ENCODE measurements at places on chromosomes 5 and 9.

DNA sequence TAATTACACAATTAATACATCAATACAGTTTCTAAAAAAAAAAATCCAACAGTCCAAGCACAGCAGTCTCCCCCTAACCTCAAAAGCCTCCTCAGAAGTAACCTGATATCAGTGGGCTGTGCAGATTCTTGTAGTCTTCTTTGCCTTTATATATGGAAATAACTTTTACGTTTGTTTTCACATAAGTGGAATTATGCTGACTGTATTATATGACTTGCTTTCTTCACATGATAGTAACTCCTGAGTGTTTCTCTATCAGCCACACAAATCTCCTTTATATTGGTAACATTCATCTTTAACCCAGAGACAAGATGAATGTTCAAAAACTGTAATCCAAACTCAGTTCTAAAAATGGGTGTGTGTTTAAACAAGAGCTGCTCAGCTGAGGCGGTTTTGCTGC, 71.9 kb upstream of the FANCC start:
- no peak for DNase-seq

DNA sequence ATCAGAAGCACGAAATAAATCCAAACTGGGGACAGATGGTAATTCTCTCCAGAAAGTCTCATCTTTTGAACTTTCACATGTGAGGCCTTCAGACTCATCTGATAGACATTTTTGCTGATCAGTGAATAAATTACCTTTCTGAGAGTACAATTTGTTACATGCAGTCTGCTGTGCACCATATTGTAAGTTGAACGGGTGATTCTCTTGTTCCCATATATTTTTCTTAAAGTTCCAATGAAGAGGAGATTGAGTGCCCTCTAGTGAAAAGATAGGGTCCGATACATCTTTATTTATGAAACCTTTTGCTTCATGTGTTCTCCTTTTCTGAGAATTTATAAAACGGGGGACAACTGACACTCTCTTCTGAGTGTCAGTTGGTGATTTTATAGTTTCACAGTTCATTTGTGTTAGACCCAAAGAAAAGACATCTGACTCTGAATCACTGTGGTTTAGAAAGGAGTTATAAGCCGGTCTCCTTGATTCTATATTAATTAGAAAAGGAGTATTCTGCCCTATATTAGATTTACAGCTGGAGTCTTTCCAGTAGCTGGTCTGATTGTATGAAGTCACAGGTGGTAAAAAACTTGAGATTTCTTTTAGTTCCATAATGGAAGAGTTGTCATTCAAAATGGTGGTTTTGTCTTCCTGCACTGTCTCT, 30.4 kb downstream of the GNG10 start:
- peak; percentile 20 for DNase-seq

- no peak for DNase-seq
Observed at GRCh38 chr9:8261737-8262136, 462.2 kb upstream of the DMAC1 start.

DNA sequence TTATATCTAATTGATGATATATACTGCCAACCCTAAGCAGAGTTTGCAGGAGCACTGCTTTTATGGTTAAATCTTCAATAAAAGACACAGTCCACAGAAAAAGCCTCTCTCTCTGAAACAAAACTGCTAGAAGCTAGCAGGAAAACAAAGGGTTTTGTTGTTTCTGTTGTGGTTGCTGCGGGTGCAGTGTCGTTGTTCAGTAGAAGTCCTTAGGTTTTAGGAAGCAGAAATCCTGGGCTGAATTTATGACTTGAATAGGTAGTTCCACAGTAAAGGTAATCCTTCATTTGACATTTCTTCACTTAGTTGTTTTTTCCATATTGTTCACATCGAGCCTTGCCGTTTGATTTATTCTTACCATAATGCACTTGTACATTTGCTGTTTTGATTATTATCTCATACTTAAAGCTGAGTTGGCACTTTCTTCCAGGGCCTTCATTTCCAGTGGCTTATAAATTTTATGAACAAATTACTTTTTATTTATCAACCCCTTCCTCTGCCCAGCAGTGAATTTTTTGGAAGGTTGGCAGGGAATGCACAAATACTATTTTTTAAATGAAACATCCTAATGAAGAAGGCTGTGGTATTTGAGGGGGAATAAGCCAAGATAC, 209.6 kb upstream of the SLC30A5 start:
- no peak for DNase-seq

- DNase-seq: no peak
Observed at GRCh38 chr5:82734347-82734746, 342.8 kb downstream of the TMEM167A start.

- no peak for DNase-seq
Observed at GRCh38 chr5:112480501-112480900, 61.4 kb upstream of the EPB41L4A start.

GRCh38 chr5:181261320-181262049, 542 bp upstream of the TRIM52 start:
- peak; percentile 75 for DNase-seq

DNA sequence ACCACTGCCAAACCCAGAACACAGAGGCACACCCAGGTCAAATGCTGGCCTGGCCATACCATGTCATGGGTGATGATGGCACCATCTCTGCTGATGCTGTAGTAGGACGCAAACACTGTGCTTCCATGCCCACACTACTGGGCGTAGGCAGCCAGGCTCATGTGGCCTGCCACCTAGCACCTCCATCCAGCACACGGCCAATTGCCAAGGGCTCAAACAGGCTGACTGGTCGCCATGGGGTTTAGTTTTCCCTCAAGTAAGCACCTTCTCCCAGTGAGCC, 39.4 kb downstream of the BICD2 start:
- DNase-seq: no peak

DNA sequence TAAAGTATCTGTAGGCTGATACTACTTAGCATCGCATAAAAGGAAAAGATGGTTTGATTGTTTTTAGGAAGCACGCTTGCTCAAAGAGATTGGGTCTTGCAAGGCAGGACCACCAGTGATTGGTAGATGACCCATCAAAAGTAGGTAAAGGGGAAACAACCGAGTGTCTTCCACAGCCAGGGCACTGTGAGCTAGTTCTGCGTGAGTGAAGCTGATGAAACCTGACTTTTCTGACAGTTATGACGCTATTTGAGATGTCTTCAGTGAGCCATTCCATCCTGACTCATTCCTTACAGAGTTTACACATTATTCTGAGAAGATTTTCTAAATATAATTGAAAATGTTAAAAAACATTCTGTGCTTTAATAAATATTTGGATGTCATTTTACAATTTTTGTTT, 49.7 kb downstream of the BASP1 start:
- DNase-seq: no peak

DNA sequence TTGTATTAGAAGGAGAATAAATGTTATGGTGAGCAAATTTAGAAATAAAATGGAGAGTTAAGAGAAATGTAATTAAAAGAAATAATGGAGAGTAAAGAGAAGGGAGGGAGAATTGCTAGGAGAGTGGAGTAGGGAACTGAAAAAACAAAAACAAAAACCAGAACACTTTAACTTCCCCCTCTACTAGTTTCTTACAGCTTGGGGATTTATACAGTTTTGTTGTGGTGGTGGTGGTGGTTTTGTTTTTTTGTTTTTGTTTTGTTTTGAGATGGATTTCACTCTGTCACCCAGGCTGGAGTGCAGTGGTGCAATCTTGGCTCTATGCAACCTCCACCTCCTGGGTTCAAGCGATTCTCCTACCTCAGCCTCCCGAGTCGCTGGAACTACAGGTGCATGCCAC, 322.4 kb downstream of the TMEM167A start:
- peak; percentile 21 for DNase-seq

DNA sequence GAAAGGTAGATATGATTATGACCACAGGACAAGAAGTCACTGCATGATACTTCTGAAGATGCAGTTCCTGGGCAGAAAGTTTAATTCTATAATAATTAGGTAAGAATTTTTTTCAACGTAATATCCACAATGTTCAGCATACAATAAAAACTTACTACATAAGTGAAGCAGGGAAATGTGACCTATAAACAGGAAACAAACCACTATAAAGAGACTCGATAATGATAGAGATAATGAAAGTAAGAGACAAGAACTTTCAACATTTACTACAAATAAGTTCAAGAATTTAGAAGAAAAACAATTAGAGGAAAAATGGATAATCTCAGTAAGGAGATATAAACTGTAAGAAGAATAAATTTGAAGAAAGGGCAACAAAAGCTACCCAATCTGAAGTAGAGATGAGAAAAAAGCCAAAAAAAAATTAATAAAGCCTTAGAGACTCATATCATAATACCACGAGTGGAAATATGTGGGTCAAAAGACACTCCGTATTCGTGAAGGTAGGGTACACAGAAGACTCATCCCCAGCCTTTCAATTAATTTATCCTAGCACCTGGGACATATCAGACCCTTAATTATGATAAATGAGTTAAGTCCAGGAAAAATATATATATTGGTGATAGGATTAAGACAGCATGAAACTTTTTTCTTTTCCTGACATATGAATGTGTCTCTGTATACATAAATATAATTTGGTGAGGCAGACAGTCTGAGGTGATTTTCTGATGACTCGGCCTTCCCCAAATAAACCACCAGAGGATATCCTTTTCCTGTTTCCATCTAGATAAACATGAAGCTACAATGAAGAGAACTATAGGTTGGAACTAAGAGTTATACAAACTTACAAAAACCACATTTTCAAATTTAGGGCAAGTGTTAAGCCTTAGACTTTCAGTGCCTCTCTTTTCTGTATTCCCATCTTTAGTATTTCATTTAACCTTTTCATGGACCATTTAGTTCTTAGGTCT, 120.4 kb downstream of the RAPGEF6 start:
- DNase-seq: no peak

- DNase-seq: no peak
Observed at GRCh38 chr9:114098021-114098935, 814 bp downstream of the KIF12 start.

DNA sequence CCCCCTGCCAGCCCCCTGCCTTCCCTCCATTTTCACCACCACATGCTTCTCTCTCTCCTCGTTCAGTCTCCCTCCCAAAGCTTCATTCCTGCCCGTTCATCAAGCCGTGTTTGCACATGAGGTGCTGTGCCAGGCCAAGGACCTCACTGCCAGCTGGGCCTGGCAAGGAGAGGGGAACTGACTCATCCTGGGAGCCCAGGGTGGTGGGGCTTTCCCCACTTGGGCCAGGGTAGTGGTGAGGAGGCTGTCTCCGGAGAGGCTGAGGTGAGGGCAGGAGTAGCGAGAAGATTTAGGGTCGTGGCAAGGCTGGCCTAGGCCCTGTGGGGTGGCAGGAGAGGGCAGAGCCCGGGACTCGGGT, 30.4 kb upstream of the NOTCH1 start:
- no peak for DNase-seq

DNA sequence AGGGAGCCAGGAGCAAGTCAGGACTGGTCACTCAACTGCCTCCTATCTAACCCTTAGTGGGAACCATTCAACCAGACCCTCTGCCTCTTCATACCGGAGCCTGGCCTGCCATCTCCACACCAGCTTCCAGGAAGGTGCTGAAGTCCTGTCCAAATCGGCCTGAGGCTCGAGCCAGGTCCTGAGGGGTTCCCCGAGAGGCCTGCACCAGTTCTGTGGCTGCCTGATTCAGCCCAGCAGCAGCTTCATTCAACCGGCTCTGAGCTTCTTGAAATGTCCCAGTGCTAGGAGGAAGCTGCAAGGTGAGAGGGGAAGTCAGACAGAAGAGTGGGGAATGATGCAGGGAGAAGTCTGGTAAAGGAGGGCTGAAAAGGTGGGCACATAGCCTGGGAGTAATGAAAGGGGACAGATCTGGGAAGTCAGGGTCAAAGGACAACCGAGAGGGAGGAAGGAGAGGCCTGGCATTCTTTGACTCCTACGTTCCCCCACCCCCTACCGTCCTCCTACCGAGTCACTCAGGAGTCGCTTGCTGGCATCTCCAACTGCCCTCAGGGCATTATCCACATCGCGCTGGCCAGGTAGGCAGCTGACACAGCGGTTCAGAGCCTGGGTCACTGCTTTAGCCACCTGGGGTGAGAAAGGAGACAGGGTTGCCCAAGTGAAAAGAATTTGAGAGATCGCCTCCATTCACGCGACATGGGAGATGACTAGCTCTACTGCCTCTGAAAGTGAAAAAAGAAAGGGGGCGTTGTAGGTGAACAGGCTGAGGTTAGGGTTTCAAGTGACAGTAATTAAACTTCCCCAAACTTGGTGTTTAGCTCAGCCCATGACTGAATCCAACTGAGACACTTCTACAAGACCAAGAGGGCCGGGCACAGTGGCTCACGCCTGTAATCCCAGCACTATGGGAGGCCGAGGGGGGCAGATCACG, 20.2 kb downstream of the TLN1 start:
- DNase-seq: peak; percentile 48

GRCh38 chr9:35561468-35562261, 43.4 kb upstream of the TESK1 start:
- no peak for DNase-seq

DNA sequence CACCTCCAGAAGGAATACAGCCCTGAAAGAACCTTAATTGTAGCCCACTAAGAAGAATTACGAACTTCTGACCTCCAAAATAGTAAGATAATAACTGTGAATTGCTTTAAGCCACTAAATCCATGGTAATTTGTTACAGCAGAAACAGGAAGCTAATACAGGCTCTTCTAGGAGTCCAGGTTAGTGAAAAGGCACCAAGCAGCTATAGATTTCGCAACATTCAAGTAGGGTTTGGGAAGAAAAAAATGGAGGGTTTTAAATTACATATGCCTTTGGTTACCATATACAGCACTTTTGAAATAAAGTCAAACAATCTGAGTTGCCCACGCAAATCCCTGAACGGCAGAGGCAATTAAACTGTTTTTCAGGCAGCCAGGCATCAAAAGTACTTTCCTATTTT, 1.7 kb upstream of the ACTL7A start:
- no peak for DNase-seq

DNA sequence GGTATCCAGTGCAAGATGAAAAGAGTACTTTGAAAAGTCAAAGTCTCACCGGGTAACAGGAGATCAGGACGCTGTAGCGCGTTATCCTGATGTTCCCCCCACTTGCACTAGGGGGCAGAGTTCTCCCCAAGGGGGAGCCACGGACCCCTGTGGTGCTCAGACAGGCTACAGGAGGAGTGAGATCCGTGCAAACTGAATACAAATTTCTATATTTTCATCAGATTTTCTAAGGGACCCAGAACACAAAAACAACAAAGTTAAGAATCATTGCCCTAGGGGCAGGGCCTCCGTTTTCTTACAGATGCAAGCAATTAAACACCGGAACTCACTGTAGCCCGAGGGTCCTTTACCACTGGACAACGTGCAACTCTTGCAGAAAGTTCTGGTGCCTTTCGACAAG, 2.0 kb downstream of the MYO10 start:
- DNase-seq: peak; percentile 77

DNA sequence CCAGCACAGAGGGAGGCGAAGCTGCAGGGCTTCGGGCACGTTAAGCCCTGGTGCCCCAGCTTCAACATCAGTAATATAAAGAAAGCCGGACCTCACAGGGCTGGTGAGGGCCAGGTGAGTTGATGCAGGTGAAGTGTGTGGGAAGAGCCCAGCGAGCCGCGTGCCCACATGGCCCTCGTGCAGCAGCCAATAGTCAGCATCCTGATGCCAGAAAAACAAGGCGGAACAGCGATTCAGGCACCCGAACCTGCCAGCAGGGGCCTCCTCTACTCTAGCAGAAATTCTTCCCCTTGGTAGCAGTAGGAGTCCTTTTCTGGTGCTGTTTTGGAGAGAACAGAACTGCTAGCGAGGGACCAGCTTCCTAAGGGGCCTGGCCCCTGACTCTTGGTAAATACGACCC, 7.8 kb downstream of the MED10 start:
- no peak for DNase-seq

GRCh38 chr9:136147890-136148714, 29.4 kb upstream of the TMEM250 start:
- DNase-seq: no peak

GRCh38 chr9:2053883-2054845, 39.0 kb downstream of the SMARCA2 start:
- DNase-seq: peak; percentile 64
